ENCODE measurements at places on chromosomes 12 and 14.

- DNase-seq: no peak
These were observed 2.6 kb downstream of the TESC start for GRCh38 chr12:117096501-117097042.

GRCh38 chr12:114686773-114687500, 3.0 kb upstream of the TBX3 start:
- no peak for DNase-seq

DNA sequence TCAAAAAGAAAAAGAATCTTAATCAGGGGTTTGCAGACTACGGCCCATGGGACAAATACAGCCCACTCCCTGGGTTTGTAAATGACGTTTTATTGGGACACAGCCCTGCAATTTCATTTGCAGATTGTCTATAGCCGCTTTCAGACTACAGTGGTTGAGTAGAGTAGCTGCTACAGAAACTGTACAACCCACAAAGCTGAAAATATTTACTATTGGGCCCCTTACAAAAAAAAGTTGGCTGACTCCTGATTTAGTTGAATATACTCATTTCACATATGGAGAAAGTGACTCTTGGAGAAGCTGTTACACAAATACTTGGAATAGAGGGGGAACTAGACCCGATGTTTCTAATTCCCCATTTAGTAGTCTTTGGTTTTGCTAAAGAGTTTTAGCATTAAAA, 162.5 kb upstream of the NOS1 start:
- DNase-seq: no peak

DNA sequence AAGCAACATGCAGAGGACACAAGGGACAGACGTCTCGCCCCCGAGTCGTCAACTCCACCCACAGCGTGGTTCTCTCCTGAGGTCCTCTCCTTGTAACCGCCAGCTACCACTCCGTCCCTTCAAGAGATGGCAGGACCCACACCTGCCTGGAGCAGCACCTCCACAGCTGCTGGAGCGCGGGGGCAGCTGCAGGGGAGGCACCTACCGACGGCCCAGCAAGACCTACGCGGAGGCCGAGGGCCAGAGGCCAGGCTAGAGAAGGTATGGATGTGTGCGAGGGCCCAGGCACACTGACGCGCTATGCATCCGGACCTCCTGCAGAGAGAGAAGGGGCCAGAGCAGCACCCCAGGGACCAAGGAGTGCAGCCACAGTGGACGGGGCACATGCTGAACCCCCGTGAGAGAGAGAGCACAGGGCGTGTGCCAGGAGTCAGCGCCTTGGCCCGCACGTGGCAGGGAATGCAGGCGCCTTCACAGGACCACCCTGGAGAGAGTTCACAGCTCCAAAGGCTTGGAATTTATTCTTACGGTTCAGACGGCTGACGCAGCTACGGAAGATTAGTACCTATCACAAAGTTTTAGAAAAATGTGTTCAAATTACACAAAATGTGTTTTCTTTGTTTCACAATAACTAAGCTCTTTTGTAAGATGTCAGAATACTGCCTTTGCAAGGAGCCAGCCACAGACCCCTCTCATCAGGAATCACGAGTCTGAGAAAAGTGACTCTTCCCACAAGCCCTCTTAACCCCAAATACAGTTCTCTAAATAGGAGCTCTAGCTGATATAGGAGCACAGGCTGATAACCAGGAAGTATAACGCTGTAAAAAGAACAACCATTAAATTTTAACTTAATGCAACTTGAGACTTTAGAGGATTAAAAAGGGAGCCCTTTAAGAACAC, 36.8 kb downstream of the CDC42BPB start:
- DNase-seq: no peak

GRCh38 chr12:124369055-124369826, 74.3 kb downstream of the RFLNA start:
- no peak for DNase-seq

Measured in GF-D8 (cell line).